ENCODE measurements at places on chromosomes 4 and X.

DNA sequence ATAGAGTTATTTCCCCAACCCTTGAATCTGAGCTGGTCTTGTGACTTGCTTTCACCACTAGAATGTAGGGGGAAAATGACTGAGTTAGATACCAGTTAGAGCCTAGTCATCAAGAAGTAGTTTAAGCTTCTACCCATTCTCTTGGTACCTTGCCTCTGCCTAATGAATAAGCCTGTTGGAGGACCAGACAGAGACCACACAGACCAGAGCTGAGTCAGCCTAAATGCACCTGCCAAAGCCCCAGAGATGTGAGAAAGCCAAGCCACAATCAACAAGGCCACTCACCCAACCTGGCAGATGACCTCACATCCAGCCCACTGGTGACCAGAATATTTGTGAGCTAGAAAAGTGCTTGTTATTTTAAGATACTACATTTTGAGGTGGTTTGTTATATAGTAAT, 85.2 kb upstream of the DCLK2 start:
- DNase-seq, result no peak

DNA sequence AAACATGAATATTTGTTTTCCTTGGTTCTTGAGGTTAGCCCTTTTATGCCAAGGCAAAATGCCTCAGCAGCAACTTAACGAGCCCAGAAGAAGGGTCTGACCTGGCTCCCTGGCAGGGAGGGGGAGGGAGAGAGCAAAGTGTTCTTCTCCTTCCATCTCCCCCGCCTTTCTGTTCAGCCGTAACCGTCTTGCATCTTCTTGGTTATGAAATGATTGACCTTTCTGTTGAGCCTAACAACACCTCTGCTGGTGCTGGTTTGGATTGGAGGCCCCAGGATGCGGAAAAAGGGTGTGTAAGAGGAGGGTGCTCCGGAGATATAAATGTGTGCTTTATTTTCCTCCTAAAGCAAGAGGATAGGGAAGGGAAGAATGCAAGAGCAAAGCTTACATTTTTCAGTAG, 44.7 kb downstream of the PTTG2 start:
- DNase-seq, result no peak

- no peak for DNase-seq
These were observed 20.4 kb upstream of the NPY2R start for GRCh38 chr4:155187989-155188388.

GRCh38 chr4:135724421-135724820, 1522.8 kb upstream of the PABPC4L start:
- DNase-seq, result no peak

DNA sequence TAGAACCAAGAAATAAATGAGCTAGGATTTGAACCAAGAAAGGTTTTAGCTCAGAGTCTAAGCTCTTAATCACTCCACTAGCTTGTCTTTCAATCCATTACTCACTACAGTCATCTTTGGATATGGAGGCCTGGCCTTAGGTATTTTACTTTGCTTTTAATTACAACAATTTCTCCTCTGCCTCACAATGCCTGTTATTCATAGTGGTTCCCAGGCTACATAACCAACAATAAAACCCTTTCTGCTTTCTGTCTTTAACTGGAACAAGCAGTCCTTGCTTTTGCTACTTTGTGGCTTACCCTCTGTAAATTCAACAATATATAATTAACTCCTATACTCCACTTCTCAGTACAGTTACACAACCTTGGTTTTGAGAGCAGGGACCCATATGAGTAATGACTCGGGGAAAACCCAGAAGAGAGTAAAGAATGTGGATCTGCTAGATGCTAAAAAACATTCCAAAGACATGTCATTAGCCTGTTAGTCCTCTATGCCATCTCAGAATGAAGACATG, 94.7 kb upstream of the NAP1L5 start:
- DNase-seq, result no peak

DNA sequence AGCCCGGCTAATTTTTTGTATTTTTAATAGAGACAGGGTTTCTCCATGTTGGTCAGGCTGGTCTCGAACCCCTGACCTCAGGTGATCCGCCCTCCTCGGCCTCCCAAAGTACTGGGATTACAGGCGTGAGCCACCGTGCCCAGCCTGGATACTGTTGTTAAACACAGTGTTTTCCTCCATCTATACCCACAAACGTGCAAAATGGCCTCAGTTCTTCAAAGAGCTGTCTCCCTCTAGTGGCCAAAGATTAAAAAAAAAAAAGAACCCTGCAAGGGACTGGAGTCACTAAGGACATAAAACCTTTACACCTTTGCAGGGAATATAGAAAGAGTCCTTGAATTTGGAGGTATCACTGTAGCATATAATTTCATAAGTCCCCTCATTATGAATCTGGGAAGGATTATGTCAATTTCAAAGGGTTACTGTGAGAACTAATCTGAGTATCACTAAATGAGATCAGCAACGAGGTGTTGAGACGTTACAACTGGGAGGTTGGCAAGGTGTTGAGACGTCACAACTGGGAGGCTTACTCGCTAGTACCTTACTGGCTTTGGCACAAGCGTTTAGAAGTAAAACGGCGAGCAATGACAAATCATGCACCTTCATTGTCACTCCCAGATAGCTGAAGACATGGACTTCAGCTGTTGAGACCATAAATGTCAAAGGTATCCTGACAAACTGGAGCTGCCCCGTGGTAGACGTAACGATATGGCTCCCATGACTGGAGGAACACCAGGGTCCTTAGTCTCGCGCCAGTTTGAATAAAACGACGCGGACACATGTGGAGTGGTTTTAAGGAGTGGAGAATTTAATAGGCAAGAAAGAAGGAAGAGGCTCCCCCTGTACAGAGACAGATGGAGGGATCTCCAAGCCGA, 33.4 kb upstream of the ENPP6 start:
- DNase-seq, result no peak

- DNase-seq, result no peak
These were observed 96.7 kb downstream of the SRPX start for GRCh38 chrX:38124000-38124399.

GRCh38 chr4:169899295-169899694, 126.9 kb downstream of the MFAP3L start:
- no peak for DNase-seq

GRCh38 chrX:137747244-137748043, 181.5 kb downstream of the ZIC3 start:
- DNase-seq, result no peak

DNA sequence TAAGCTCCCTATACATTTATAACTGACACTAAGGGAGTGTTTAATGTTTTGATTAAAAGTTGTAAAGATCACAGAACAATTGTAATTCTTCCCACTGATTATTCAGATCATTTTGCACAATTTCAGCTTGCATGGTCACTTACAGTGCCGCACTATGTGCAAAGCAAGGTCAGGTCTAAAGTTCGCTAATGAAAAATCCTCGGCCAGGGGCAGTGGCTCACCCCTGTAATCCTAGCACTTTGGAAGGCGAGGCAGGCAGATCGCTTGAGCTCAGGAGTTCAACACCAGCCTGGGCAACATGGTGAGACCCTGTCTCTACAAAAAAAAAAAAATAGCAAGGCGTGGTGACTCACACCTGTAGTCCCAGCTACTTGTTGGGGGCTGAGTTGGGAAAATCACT, 57.0 kb downstream of the PKD2 start:
- DNase-seq, result no peak

GRCh38 chrX:139924696-139925095, 8.2 kb downstream of the ATP11C start:
- no peak for DNase-seq

DNA sequence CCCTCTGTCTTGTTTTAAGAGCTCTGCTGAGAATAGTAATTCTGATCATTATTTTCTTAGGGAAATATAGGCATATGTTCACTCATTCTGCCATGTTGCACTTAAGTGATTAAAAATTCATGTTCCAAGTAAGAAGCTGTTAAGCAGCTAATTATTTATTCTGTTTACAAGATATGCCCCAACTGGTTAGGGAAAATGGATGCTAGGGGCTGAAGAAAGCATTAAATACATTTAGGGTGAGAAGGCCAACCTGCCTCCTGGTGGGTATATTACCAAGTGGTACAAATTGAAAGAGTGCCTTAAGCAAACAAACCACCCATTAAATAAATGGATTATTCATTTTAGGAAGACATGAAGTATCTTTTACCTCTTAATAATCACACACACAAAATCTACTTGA, 392.6 kb upstream of the EPHA5 start:
- DNase-seq, result no peak

DNA sequence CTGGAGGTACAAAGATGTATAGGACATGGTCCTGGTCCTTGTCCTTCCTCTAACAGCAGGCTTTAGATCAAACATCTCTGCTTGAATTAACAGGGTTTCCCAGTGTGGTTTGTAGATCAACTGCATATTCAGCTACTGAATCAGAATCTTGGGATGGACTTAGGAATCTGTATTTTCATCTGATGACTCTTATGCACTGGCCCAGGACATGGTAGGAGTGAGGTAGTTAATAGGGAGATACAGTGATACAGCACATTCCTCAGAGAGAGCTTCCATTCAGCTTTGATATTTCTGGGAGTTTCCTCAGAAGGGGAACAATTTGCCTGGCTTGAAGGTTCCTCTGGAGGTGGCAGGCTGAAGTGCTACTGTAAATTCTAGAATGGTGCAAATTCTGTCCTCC, 203.1 kb downstream of the LARP7 start:
- no peak for DNase-seq
